ENCODE measurements at places on chromosomes 2 and 18.

GRCh38 chr2:222754324-222754930 is 83.0 kb downstream of the MOGAT1 start:
- DNase-seq = no peak

DNA sequence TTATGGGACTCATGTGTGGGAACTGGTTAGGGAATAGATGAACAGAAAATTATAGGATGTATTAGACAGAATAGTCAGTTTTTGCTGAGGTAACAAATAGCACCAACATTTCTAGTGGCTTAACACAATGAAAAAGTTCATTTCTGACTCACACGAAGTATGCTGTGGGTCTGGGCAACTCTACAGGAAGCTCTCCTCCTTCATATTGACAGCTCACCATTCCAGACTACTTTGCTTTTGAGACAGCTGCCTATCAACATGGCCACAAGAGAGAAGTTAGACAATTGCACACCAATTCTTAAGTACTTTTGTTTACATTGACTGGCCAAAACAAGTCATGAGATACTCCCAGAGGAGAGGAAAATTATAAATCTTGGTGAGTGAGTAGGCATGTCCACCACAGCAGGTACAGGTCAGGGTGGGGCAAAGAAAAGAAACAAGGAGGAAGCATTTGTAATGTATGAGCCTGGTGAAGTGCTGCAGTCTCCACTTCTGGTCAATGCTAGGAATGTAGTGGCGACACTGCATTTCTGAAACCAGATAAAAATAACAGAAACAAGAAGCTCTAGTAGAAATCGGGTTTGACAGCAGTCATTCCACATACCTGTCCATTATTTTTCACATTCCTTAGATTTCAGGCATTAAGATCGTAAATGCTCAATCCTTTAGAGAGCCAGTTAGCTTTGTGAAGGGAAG is 141.6 kb downstream of the ICOS start:
- DNase-seq = no peak

DNA sequence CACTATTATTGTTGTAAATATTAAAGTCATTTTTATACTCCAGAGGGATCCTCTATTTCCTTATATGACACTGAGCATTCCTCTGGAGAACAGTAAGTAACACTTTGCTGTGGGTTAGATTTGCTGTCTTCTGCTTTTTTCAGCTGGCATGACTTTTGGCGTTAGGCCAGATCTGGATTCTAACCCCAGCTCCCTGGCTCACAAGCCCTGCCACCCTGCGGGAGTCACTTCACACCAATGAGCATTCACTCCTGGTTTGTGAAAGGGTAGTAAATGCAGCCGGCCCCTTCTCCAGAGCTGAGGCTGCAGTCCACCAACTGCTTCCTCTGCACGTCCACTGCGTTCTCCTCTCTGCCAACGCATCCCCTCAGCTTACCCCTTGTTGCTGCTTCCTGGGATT is 373.8 kb upstream of the RAB6C start:
- DNase-seq = no peak

- peak; percentile 51 for DNase-seq
These were observed 49.5 kb downstream of the TFCP2L1 start for GRCh38 chr2:121235542-121235941.

DNA sequence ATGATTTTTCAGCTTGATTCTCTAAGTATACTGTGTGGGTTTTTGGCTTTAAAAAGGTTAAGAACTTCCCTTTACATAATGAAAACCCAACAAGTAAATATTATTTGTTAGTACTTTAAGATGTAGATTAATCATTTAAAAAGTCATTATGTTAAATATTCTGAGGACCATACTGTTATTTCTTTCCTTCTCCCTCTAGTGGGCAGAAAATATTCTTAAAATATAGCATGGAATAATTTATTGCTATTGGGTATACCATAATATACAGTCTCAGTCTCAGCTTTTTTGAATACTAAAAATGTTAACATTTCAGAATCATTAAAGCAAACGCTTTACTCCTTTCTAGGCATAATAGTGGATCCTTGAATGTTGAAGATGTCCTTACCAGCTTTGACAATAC is 28.1 kb downstream of the CAMKMT start:
- no peak for DNase-seq

DNA sequence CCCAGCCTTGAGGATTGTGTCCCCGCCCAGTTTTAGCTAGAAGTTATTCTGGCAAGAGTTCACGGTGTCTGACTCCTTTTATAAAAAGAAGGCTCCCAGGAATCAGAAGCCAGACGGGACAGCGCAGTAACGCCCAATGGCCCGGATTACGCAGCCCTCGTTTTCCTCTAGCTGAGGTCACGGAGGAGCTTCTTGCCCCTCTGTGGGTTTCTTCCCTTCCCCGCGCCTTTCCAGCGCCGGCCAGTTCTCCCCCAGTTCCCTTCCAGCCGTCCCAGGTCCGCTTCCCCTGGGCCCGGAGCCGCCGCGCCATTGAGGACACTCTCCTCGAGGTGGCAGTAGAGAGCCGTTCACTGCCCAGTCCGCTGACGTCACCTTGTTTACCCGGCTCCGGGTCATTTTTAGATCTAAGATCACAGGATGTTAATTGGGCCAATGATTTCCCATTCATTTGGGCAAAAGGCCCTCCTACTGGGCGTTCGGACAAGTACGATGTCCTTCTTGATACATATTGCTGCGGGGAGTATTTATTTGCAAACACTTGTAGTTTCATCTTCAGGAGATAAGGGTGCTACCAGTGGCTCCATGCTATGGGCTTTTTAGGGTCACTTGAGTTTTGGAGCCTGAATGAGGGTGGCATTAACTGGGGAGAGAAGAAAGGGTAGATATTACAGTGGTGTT is 81.5 kb upstream of the PPM1B start:
- DNase-seq = peak; percentile 97

GRCh38 chr2:114688241-114688640 is 245.8 kb downstream of the DPP10 start:
- DNase-seq = no peak

GRCh38 chr2:40062381-40062780 is 283.3 kb upstream of the THUMPD2 start:
- no peak for DNase-seq

- no peak for DNase-seq
These were observed 311.7 kb downstream of the SMAD2 start for GRCh38 chr18:47618758-47619157.

DNA sequence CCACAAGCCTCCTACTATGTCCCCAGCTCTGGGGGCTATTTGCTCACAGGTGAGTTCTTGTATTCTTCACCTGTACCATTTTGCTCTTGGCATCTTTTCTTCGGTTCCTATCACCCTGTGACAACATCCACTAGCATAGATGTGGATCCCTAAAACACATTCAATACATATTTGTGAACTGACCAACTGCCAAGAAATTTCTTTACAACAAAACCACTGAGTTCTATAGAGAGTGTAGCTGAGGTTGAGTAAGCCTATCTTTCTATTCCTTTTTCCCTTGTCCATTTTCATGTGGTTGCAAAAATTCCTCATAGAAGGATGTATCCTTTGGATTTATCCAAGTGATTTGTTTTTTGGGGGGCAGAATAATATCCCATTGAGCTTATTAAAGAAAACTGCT is 192.7 kb upstream of the ITGA4 start:
- DNase-seq = no peak

GRCh38 chr2:187117483-187117882 is 268.5 kb upstream of the ZSWIM2 start:
- no peak for DNase-seq

GRCh38 chr2:55923091-55923981 is at the start of gene EFEMP1:
TSS of gene EFEMP1 (minus strand) at chr2:55923782. CDS start at chr2:55922440, 1,342 bp downstream.
- DNase-seq = peak; percentile 73

DNA sequence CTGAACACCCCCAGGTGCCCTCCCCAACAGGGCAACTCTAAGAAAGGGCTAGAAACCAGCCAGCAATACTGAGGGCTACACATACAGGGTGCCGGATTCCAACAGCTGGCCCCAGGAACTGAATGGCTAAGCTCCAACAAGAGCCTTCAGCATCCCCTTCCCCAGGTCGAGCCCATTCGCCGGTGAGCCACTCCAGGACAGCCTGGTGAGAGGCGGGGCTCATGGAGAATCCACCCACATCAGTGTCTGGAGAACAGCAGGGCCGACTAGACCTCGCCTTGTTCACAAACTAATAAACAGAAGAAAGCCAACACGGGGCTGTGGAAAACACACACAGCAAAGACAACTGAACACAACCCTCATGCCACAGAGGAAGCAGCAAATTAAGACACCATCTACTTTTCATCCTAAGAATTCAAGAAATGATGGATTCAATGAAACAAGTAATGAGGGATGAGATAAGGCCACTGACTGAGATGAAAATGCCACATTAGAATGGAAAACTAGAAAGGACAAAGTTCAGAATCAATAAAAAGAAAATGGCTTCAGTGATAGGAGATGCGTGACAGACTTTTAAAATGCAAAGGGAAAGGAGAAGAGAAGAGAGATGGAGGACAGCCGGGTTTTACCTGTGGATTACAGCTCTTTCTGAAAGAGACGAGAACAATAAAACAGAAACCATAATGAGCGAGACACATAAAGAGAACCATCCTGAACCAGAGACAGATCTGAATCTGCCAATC is 8.2 kb downstream of the PER2 start:
- DNase-seq = no peak

GRCh38 chr2:6906165-6906741 is 11.0 kb upstream of the RNF144A start:
- DNase-seq = no peak

- DNase-seq = no peak
These were observed 109.0 kb downstream of the STK39 start for GRCh38 chr2:168138374-168138773.

DNA sequence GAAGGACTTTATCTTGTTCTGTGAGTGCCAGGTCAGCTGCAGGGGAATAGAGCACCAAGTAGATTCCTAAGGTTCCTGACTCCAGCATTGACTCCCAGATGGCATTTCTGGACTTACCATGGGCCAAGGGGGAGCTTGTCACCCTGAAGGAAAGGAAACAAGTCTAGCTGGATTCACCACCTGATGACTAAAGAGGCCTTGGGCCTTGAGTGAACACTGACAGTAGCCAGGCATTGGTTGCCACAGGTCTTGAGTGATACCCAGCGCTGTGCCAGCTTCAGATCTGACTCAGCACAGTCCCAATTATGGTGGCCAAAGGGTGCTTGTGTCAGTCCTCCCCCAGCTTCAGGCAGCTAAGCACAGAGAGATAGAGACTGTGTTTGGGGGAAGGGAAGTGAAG is 40.1 kb upstream of the CAPN13 start:
- DNase-seq = no peak

- no peak for DNase-seq
These were observed 162.3 kb downstream of the PHLPP1 start for GRCh38 chr18:62877411-62878221.

- DNase-seq = no peak
These were observed 57.3 kb downstream of the UNC50 start for GRCh38 chr2:98665677-98666076.

- no peak for DNase-seq
These were observed 2108.8 kb upstream of the PIK3C3 start for GRCh38 chr18:39846265-39846664.

DNA sequence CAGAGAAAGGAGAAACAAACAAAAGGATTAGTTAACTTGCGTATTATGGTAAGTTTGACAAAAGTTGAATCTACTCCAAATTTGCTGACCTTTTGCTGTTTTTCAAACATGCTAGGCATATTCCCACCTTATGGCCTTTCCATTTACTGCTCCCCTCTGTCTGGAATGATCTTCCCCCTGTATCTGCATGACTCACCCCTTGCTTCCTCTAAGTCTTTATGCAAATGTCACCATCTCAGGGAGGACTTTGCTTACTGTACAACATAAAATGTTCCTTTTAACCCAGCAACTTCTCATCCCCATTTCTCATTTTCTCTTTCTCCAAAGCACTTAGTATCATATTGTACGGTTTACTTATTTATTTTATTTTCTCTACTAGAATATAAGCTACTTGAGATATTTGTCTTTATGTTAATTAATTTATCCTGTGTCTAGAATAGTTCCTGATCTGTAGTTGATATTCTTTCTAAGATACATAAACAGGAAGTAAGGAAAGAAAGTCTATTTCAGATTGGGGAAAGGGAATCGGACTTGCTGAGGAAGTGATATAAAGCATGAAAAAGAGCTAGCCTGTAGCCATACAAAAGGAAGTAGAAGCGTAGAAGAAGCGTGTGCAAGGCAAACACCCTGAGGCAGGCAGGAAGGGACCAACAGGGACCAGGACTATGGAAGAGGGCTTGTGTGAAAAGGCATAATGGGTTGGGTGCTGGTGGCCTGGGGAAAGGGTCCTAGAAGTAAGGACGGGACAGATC is 144.9 kb upstream of the ERBB4 start:
- no peak for DNase-seq

GRCh38 chr2:170512266-170512665 is 202.9 kb upstream of the SP5 start:
- no peak for DNase-seq

- DNase-seq = no peak
These were observed 4.3 kb upstream of the SALL3 start for GRCh38 chr18:78975292-78975691.

DNA sequence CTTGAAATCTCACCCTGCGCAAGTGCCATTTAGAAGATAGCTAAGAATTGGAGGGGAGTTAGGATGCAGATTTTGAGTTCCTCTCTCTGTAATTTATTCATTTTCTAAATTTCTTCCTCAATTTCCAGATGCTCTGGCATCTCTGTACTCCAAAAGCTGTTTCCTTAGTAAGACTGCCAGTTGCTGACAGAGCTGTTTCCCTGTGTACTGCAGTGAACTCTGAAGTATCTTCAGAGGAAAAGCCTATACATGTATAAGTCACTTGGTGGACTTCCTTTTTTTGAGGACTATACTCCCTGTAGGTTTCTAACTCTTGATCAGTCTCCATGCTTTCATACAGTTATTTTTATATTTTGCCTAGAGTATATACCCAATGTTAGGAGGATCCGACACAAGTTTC is 1.5 kb upstream of the RESP18 start:
- no peak for DNase-seq

GRCh38 chr18:28725876-28726275 is 548.9 kb upstream of the CDH2 start:
- DNase-seq = no peak

DNA sequence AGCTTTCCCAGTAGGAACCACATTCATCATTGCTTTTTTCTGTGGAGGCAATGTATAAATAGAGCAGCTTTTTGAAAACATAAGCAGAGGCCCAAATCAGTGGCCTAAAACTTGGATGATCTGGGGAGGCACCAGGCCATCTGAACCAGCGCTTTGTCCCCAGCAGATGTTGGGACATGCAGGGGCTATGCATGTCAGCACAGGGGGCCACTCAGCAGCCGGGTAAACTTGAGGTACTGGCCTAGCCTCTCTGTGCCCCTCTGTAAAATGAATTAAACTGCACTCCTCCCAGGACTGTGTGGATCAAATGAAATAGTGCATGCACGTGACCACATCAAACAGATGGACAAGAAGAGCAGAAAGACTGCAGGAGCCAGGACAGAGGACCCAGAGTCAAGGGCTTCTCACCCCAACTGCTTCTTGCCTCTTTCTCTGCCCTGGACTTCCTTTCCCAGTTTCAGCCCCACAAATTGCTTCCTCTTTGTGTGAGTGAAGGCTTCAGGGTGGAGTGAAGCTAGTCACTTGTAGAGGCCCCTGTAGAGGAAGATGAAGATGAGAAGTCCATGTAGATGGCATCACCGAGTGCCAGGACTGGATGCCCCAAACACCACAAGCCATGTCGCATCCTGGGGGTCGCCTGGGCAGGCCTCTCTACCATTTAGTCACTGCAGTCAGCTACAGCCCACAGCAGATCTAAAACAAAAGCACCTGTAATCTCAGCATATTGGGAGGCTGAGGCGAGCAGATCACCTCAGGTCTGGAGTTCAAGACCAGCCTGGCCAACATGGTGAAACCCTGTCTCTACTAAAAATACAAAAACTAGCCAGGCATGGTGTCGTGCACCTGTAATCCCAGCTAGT is 53.2 kb downstream of the IMPA2 start:
- DNase-seq = no peak

GRCh38 chr2:16104315-16104948 is 164.1 kb downstream of the MYCN start:
- DNase-seq = no peak

GRCh38 chr2:143084462-143084861 is 44.8 kb upstream of the ARHGAP15 start:
- DNase-seq = no peak

Data from spleen (tissue), 13 donors.